ENCODE measurements at places on chromosomes 7 and 10. TPM values are rescaled to one million over a fixed set of nuclear protein-coding genes. Genes with fewer than 3 reads are reported as not detected.

Gene CARD11
- 107 TPM for total RNA-seq

DNA sequence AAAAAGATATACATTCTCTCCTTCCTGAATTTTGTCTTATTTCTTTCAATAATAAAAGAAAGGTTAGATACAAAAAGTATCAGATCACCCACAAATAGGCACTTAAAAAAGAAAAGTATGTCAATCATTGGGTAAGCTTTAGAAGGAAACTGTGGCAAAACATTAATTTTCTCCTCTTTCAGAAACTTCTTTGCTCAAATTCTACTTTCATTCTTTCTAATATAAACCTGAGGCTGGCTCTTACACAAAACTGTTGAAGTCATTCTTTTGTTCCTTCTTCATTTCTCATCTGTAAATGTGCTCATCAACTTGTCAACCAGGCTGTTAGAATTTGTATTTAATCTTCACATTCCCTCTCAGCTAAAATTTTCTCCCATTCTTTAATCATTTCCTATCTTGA is 124.6 kb downstream of the LRRN3 start:
- no peak for DNase-seq
- no peaks in the 10 kb centered on the region for H3K36me3 ChIP-seq
- H3K4me3 ChIP-seq = no peak overlapping the region

DNA sequence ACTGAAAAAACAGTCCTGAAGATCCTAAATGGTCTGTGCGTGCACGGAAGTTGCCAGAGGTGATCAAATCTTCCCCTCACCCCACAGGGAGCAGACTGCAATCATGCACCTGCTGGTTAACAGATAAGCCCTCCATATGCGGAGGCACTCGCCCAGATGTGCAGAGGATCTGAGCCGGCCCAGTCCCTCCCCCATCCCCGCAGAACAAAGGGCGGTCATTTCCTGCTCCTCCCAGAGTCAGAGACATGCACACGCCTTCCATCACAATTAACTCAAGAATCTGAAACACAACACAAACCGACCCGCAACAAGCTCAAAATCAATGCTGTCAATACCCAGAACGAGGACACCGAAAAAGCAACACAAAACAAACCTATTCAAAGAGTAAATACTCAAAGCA is 24.2 kb downstream of the CRTAC1 start:
- H3K4me1 ChIP-seq = no peaks in the 10 kb centered on the region
- no peak overlapping the region for H3K4me3 ChIP-seq
- H3K36me3 ChIP-seq = no peaks in the 10 kb centered on the region
- DNase-seq = no peak
- H3K27ac ChIP-seq = no peak overlapping the region

- peaks cover 8% of the 10 kb centered on the region for H3K27me3 ChIP-seq
- no peaks in the 10 kb centered on the region for H3K4me1 ChIP-seq
- H3K4me3 ChIP-seq = no peak overlapping the region
- no peaks in the 10 kb centered on the region for H3K36me3 ChIP-seq
These were observed 32.1 kb upstream of the CALD1 start for GRCh38 chr7:134747326-134747725.
